CD4-positive, alpha-beta T cell treated with Interleukin-2 at 100 ng/mL for 4 hours (primary cell): ENCODE measurements at places on chromosomes 3 and 15.

- no peak for DNase-seq
These were observed 160.6 kb upstream of the ICE2 start for GRCh38 chr15:60639502-60639901.

- no peak for DNase-seq
These were observed 548.1 kb upstream of the LMCD1 start for GRCh38 chr3:7953449-7954014.

DNA sequence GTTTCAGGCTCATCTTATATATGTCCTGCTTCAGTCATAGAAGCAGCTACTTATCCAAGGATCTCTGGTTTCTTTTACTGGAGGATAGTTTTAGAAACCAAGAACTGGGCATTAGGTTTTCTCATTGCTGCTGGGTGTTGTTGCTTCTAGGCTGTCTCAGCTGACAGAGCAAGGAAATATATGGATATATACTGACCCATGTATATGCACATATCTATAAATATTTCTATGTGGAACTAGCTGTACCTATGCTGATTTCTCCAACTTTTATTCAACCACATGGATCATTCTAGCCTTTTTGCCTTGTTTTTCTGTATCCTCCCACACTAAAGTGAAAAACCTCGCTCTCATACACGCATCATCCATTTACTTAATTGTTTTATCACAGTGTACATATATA lies 64.2 kb downstream of the TP63 start:
- no peak for DNase-seq

GRCh38 chr15:99509686-99510461 lies 55.9 kb upstream of the MEF2A start:
- no peak for DNase-seq

- DNase-seq = no peak
These were observed 169.1 kb upstream of the CCDC54 start for GRCh38 chr3:107208100-107208499.

DNA sequence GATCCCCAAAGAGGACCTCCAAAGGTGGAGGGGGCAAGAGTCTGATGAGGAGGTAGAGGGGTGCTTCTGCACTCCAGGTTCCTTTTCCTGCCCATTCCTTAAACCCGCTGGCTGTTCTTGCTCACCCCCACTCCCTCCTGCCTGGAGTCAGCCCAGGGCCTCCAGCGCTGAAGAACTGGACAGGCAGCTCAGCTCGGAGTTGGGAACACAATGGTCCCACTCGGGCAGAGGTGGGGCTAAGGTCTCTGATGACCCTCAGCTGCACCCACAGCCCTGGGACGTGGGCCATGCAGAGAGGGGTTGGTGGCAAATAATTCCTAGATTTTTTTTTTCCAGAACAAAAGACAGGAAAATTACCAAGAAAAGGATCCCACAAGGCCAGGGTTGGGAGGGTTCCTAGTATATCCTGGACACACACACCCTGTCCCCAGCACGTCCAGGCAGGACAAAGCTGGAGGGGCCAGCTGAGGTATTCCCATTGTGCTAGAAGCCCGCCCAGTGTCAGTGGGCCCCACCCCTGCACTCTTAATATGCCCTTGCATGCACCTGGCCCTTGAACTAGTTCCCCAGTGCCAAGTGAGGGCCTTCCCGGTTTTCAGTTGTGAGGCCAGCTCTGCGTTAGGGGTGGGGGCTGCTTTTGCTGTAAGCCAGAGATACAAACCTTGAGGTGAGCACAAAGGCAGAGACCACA lies 22.1 kb upstream of the IP6K2 start:
- DNase-seq = no peak

- DNase-seq = no peak
These were observed 35.5 kb upstream of the HACD2 start for GRCh38 chr3:123620343-123620742.

GRCh38 chr3:29695643-29696198 lies 414.9 kb downstream of the RBMS3 start:
- no peak for DNase-seq

GRCh38 chr15:39025881-39026280 lies 461.3 kb upstream of the RASGRP1 start:
- no peak for DNase-seq

DNA sequence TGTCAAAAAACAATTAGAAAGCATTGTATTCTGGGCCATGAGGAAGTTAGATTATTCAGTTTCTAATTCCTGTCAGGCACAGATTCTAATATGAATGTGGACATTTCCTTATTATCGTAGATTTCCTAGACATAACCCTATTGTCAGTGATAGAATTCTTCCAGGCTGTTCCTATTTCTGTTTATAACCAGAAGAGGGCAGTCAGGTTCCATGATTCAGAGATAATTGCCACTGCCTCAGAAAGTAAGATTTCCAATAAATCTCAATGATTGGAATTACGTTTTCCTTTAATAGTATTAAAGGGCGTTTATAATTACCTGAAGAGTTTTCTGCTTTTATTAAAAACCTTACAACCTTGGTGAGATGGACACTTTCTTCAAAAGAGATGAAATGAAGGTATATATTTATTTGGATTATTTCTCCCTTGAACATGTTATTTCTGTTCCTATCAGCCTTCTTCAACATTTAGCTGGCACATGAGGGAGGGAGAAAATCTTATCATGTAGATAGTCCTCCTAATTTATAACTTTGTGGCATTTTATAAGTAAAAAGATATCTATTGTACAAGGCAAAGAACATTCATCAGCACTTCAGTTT lies 439.2 kb downstream of the MCTP2 start:
- DNase-seq = peak; percentile 1

DNA sequence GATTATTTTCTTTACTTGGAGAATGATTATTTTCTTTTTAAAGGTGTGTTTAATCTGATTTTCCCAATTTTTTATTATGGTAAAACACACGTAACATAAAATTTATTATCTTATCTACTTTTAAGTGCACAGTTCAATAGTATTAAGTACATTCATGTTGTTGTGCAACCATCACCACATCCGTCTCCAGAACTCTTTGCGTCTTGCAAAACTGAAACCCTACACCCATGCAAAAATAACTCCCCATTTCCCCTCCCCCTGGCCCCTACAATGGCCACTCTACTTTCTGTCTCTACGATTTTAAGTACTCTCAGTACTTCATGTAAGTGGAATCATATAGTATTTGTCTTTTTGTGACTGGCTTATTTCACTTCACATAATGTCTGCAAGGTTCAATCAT lies 230.7 kb downstream of the SATB1 start:
- no peak for DNase-seq

DNA sequence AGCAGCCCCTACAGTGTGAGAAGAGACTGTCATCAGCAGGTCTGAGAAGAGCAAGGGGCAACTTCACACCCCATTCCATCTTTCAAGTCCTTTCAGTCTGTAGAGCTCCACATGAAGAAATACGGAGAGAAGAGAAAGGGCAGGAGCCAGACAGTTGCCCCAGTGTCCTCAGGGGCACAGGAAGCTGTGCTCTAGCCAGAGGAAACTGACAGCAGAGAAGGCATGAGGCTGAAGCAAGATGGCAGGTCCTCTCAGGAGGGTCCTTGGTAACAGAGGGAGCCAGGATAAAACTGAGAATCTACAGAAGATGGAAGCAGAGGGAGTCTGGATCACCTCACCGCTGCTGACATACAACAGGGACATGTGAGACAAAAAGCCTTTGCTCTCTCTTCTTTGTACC lies 47.3 kb downstream of the PLCH1 start:
- no peak for DNase-seq

DNA sequence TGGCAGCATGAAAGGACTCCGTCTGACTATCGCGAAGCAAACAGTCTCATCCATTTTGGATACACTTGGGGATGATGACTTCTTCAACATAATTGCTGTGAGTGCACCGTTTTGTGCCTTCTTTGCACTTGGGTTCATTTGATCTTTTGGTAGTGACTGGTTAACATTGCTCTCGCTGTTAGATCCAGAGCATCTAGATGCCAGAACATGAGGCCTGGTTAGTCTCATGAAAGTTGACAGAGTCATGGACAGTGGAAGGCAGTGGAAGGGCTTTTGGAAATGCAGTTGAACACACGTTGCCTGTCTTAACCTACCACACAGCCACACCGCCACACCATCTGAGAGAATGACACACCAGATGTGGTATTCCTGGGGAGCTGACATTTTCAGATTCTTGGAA lies 357.9 kb downstream of the LRTM1 start:
- no peak for DNase-seq

DNA sequence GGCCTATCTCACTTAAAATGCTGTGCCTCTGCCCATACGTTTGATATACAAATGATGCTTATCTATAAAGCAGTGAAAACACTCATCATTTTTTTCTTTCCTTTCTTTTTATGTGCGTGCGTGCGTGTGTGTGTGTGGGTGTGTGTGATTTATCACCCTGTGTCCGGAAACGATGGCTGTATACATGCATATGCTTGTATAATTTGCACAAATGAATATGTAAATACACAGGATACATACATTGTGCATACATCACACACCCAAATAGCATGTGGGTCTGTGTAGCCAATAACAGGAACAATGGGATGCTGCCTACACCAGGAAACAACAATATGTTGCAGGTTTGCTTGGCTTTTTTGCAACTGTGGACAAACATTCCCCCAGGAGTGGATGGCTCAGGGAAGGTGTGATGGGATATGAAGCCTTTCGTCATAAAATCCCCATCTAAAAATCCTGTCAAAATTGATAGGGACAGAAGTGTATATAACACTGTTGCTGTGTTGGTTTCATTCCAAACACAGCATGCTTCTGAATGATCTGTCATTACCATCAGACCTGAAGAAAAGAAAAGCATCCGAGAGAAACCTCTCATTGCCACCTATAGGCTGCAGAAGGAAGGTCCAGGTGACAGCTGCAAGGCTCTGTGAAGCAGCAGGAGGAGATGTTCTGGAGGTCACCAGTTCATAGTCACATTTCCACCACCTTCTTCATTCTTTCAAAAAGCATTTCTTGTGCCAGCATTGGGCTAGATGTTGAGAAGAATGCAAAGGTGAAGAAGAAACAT lies 503.9 kb upstream of the NR2F2 start:
- no peak for DNase-seq

DNA sequence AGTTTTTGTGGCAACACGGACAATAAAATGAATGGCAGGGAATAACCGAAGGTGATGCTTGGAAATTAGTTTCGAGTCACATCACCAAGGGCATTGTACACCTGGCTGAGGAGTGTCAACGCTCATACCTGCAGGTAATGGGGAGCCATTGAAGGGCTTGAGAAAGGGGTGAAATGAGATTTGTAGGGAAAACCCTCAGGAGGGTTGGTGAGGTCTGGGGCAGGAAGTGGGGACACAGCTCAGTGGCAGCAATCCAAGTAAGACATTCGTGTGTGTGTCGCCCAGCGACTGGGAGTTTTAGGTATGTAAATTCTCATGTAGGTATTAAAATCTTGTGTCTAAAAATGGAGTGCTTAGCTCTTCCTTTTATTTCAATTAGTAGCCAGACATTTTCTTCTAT lies 14.3 kb downstream of the PARP14 start:
- DNase-seq = no peak

GRCh38 chr3:50655009-50655830 lies 19.5 kb upstream of the DOCK3 start:
- no peak for DNase-seq

DNA sequence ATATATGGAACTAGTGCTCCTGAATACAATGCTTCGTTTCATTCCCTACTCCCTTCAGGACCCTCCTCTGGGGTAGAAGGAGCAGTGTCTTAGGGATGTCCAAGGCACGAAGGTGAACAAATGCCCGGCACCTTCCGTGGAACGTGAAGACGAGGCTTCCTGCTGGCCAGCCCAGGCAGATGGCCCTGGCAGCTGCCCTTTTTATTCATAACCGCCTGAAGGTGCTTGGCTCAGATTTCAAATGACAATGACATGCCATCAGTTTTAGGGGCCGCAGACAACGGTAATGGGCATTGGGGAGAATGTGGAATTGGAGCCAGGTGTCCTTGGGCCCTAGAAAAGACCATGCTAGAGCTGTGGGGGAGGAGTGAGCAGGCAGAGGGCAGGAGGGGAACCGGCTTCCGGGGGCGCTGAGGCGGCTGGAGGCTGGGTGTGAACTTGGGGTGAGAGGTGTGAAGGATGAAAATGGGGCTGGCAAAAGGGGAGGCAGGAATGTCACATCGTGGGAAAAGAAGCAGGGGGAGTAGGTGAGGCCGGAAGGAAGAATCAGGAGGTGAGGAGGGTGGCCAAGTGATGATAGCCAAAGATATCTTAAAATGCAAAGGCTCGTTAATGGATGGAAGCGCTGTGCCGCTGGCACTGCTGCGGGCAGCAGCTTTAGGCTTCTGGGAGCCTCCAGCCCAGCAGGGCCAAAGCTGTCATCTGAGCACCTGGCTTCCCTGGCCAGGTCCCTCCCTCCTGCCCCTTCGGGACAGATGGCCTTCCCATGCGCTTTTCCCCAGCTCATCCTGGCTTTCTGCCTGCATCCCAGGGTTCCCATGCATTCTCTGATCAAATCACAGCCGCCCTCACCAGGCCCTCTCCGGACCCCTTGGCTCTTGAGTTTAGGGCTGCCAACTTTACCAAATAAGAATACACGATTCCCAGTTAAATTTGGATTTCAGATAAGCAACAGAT lies 93.7 kb downstream of the TMEM266 start:
- DNase-seq = no peak

DNA sequence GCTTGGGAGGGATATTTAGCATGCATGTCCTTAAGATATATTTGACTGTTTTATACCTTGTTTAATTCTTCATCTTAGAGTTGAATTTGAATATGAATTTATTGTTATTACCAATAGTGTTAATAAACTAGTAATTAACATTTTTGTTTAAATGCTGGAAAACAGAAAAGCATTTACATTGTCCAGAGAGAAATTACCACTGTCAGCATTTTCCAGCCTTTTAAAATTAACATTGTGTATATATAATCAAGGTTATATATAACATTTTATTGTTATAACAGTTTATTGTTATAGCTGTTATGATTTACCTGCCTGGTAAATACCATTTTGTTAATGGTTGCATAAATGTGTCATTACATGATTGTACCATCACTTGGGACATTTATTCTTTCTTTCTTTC lies 8.0 kb upstream of the P4HTM start:
- DNase-seq = no peak
